ENCODE measurements at places on chromosomes 1 and 21.

DNA sequence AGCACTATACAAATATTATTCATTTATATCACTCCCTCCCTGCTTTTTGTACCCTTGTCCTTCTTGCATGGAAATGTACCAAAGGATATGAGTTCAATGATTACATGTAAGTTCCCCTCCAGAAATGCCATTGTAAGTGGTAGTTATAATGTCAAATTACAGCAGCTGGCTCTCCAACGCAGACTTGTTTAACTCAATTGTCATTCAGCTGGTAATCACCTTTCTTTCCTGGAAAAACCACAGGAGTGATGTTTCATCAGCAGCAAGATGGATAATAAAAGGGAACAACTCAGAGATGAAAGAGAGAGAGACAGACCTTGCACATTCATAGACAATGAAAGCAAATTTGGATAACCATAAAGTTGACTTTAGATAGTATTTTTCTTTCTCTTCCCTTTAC lies 578.6 kb upstream of the PBX1 start:
- DNase-seq: no peak

- DNase-seq: peak; percentile 94
Observed at GRCh38 chr1:223771814-223772770, 59.8 kb downstream of the CAPN2 start.

- no peak for DNase-seq
Observed at GRCh38 chr21:46253610-46254124, 25.1 kb upstream of the LSS start.

DNA sequence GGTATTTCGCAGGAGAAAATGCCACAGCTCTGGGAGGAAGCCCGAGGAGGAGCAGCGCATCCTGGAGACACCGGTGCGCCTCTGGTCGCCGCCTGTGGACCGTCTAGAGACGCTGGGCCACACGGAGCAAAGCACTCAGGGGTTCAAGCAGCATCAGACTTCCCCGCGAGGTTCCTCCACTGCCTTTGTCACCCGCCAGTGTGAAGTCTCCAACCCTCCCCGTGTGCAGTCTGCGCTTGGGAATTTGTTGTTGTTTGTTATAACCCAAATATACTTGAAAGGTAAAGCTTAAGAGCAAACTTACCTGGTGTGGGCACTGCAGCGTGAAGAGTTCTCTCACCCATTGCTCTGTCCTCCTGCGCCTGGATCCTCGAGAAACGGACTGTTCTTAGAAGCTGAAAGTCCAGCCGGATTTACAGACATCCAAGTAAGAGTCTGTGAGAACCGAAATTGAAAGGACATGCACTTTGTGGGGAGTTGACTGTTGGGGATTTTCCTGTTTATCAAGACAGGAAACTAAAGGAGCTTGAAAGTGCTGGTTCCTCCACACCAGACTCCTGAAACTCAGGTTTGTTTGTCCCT lies at the start of gene GBP4:
GBP4 (minus strand) TSS at position 452 of the 582 bp plus-strand sequence; CDS start at position 344, 108 bp downstream.
- DNase-seq: peak; percentile 2

- DNase-seq: peak; percentile 30
Observed at GRCh38 chr1:177858332-177858821, 111.5 kb downstream of the SEC16B start.

GRCh38 chr1:191579019-191579418 lies 579.2 kb upstream of the RGS18 start:
- DNase-seq: no peak

GRCh38 chr1:159179906-159180305 lies 8.5 kb downstream of the CADM3 start:
- no peak for DNase-seq

DNA sequence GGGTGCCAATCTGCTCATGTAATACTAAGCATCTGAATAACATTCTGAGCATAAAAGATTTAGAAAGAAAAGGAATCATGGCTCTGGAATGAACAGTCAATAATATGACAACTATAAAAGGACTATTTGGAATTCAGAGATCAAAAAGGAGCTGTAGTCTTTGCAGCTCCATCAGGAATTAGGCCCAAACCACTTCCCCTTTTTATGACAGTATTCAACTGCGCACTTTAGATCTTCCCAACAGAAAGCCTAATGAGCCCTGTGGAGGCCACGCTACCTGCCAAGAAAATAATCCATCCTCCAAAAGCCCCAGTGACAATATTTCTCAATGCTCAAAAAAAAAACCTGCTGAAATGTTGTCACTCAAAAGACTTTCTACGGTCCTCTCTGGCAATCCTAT lies 163.2 kb downstream of the SNX7 start:
- DNase-seq: no peak

GRCh38 chr1:172724765-172725613 lies 66.1 kb downstream of the FASLG start:
- no peak for DNase-seq

GRCh38 chr1:156106624-156107488 lies 7.7 kb upstream of the LMNA start:
- no peak for DNase-seq

GRCh38 chr1:234542211-234542850 lies 63.4 kb upstream of the TARBP1 start:
- DNase-seq: no peak

- no peak for DNase-seq
Observed at GRCh38 chr21:39523399-39523798, 71.6 kb downstream of the SH3BGR start.

DNA sequence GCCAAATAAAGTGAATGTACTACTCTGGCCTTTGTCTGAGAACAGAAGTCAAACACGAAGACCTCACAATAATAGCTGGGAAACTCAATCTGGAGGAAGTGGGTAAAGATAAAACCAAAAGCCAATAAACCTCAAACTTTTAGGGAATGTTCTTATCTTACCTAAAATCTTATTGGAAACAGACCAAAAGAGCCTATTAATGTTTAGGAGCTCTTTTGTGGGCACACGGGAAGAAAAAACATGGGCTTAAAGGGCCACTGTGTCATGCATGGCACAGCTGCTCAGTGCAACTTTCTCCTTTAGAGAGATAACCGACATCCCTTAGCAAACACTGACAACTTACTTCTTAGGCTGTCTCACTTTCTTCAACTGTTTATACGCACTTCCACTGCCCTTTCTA lies 16.1 kb downstream of the EIF2B3 start:
- no peak for DNase-seq

DNA sequence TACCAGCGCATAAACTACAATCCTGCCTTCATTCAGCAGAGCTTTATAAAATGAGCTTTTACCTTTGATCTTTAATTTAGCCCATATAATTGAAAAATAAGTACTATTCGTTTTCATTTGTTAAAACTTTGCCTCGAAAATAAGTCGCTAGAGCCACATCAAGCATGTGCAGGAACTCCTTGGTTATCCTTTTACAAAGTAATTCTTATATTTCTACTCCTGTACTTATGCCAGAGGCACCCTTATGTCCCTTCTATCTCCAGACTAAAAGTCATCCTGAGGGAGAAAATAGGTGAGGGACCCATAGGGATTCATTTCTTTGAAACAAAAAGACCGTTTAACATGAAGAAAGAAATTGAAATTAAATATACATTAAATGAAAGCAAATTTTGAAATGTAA lies 278.2 kb upstream of the C1orf105 start:
- no peak for DNase-seq

GRCh38 chr21:44084496-44085241 lies 22.5 kb upstream of the PWP2 start:
- DNase-seq: no peak

DNA sequence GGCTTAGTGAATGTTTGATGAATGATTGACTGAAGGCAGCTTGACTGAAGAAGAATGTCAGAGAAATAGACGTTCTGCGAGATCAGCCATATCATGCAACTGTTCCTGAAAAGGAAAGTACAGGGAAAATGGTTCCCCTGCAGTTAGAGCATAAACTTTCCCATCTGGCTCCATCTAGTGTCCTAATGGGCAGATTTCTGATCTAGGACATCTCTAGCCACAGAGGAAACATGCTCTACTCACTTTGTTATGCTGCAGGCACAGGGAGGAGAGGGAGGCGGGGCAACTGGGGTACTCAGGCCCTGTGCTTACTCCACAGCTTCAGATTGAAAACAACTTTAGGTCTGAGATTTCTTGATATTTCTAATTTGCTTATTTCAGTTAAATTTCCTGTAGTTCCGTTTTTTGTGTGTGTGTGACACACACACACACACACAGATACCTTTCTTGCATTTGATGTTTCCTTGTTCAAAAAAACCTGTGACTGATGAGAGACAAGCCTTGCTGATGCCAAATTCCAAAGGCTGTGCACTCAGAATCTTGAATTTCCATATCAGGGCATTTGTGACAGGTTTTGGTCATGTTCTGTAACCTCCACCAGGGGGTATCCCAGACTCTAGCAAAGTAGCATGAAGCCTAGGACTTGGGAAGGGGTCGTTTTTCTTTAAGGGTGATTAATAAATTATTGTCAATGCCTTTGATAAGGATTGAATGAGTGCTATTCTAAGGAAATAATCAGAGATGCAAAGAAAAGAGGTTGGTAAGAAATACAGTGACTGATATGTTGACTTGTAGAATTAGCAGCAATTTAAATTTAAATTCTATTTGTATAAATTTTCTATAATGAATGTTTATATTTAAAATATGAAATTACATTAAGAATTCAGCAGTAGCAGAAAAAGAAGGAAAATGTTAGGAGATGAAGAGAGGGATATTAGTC lies 139.7 kb upstream of the BEND5 start:
- DNase-seq: peak; percentile 47

DNA sequence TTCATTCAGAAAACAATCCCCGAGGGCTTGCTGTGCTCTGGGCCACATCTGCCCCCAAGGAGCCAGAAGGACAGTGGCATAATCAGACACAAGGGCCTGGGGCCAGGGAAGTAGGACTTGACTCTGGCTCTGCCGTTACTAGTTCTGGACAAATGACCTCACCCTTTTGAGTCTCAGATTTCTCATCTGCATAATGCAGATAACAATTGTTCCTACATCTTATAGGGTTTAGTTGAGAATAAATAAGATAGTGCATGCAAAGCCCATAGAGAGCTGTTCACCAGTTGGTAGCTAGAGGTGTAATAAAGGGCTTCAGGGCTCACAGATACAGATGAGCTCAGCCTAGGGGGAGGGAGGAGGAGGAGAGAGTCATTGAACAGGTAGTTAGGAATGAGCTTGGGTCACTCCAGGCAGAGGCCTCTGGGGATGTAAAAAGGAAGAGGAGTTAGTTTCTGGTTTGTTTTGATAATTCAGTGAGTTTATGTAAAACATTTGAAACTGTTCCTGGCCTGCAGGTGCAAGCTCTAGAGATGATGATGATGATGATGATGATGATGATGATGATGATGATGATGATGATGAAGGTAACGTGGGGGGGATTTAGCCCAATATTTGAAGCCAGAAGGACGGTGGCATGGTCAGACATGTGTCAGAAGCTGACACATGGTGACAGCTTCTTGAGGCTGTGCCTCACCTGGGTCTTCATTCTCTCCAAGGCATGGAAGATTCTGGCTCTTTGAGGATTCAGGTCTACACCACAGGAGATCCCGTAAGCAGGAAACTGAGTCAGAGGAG lies 858 bp downstream of the LACTBL1 start:
- no peak for DNase-seq

DNA sequence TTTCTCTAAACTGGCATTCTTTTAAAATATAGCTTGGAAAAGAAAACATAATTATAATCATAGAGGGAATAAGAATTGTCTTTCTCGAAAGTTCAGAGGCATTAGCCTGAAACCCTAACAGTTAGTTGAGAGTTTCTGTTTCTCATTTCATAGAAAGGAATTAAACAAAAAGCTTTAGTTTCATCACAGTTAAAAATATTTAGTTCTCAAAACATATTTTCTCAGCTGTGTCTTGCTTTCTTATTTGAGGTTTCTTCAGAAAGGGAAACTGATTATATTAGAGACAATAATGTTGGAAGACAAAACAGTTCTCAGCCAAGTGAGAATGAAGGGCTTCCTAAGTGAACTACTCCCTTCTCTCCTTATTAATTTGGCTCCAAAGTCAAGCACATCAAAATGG lies 75.4 kb upstream of the C1orf105 start:
- no peak for DNase-seq

DNA sequence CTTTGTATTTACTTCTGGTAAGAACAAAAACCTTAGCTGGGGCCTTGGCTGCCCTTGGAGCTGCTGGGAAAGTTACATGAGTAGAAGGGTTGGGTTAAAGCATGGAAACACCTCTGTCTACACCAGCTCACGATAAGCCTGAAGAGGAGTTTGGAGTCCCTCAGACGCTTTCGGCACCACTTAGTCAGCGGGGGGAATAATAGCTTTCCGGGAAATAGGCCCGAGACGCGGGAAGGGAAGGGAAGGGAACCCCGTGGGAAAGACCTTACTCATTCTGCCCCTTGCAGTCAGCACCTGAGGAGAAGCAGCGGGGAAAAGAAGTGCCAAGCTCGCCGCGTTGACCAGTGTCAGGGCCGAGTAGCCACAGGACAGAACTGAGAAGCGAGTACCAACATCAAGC lies 66.4 kb upstream of the PDE9A start:
- no peak for DNase-seq

- DNase-seq: no peak
Observed at GRCh38 chr21:39060485-39061083, 122.7 kb downstream of the PSMG1 start.

All from dermis microvascular lymphatic vessel endothelial cell (primary cell).